Epithelial cell of proximal tubule (primary cell): ENCODE measurements at places on chromosomes 5 and 9. TPM values are rescaled to one million over a fixed set of nuclear protein-coding genes. Genes with fewer than 3 reads are reported as not detected.

PCDHB4 gene
- not detected in 2 replicates for total RNA-seq

SLC25A2 gene
- total RNA-seq: 0.29 TPM in 1 of 2 replicates, not detected in the other

PCDHB13 gene
- total RNA-seq: 0.23 and 0.29 TPM in 2 replicates

FABP6 gene
- total RNA-seq: not detected in 2 replicates

FOXD4L4 gene
- total RNA-seq: not detected in 2 replicates

KIF27 gene
- 1.5 and 2.7 TPM in 2 replicates for total RNA-seq

SLC6A7 gene
- total RNA-seq: not detected in 2 replicates

GCNT4 gene
- 2.3 and 2.7 TPM in 2 replicates for total RNA-seq

EQTN gene
- not detected in 2 replicates for total RNA-seq

HACD4 gene
- total RNA-seq: 2.0 and 3.5 TPM in 2 replicates

DPYSL3 gene
- total RNA-seq: 38.3 and 76.0 TPM in 2 replicates

TNC gene
- total RNA-seq: 66.1 and 68.9 TPM in 2 replicates

NXNL2 gene
- 3.1 and 6.9 TPM in 2 replicates for total RNA-seq

CCNO gene
- 1.8 and 3.0 TPM in 2 replicates for total RNA-seq

ACOT12 gene
- total RNA-seq: not detected in 2 replicates

GRAMD2B gene
- 26.6 and 43.2 TPM in 2 replicates for total RNA-seq

SLC9A3 gene
- 1.3 and 3.2 TPM in 2 replicates for total RNA-seq

ERGIC1 gene
- 99.1 and 155 TPM in 2 replicates for total RNA-seq

KIF4B gene
- total RNA-seq: not detected in 2 replicates

PLAC8L1 gene
- 0.58 TPM in 1 of 2 replicates, not detected in the other for total RNA-seq

FGF1 gene
- 1.2 and 4.7 TPM in 2 replicates for total RNA-seq

ATP10B gene
- total RNA-seq: 0.06 TPM in 1 of 2 replicates, not detected in the other

SPATA31A3 gene
- total RNA-seq: not detected in 2 replicates

TAF1L gene
- under 0.01 TPM in 1 of 2 replicates, not detected in the other for total RNA-seq

CCL27 gene
- not detected in 2 replicates for total RNA-seq

CTXN3 gene
- not detected in 2 replicates for total RNA-seq

NSD1 gene
- total RNA-seq: 27.2 and 30.6 TPM in 2 replicates
